ENCODE measurements at places on chromosomes 12 and 14. TPM values are rescaled to one million over a fixed set of nuclear protein-coding genes. Genes with fewer than 3 reads are reported as not detected.

The TRIM9 gene
- polyA plus RNA-seq, result 0.08 TPM

The RNASE2 gene
- 65.0 TPM for polyA plus RNA-seq

The SPRING1 gene
- polyA plus RNA-seq, result 66.0 TPM

The AHNAK2 gene
- polyA plus RNA-seq, result 3.5 TPM

The PLXNC1 gene
- polyA plus RNA-seq, result 46.0 TPM

The MGAT4C gene
- polyA plus RNA-seq, result 0.01 TPM

The NR1H4 gene
- polyA plus RNA-seq, result 0.06 TPM

GRCh38 chr14:75050852-75051555 lies at the start of gene MLH3:
MLH3 (minus strand) TSS chr14:75051467; CDS start chr14:75049655, 1,812 bp downstream.
- peak; percentile 91 for DNase-seq

DNA sequence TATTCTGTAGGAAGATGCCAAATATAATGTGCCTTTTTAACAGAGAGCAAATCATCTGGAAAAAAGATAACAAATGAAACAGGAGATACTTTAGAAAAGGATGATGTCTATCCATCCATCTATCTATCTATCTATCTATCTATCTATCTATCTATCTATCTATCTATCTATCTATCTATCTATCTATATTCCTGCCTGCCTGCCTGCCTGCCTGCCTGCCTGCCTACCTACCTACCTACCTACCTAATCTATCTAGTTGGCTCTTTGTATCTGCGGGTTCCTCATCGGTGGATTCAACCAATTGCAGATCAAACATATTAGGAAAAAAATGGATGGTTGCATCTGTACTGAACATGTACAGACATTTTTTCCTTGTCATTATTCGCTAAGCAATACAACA lies 11.0 kb downstream of the PTPRB start:
- DNase-seq, result no peak

DNA sequence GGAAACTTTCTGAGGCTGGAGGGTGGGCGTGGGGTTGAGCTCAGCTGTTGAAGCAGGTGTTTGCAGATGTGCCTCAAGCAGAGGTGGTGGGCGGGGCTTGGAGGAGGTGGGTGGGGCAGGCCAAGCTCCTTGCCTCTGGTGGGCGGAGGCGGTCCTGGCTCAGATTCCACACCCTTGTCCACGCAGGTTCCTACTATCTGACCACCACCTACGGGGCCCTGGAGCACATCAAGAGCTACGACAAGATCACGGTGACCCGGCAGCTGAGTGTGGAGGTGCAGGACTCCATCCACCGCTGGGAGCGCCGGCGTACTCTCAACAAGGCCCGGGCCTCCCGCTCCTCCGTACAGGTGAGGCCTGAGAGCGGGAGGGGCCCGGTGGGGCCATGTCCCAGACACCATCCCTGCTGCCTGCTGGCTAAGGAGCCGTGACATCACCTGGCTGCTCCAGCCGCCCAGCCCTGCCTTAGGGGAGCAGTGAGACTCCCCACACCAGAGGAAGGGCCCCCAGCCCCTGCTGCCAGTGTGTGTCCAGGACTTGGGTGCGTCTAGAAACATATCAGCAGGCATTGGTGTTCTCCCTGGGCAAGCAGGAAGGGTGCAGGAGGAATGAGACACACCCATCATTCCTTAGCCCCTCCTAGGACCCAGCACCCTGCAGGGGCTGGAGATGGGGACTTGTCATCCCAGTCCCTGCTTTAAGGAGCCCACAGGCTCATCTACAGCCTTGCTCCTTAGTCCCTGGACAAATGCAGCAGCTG lies 63.4 kb downstream of the LGMN start:
- DNase-seq, result no peak

GRCh38 chr14:104400355-104400754 lies 179.2 kb upstream of the C14orf180 start:
- DNase-seq, result no peak

GRCh38 chr14:96587823-96588385 lies 85.7 kb downstream of the PAPOLA start:
- DNase-seq, result no peak

DNA sequence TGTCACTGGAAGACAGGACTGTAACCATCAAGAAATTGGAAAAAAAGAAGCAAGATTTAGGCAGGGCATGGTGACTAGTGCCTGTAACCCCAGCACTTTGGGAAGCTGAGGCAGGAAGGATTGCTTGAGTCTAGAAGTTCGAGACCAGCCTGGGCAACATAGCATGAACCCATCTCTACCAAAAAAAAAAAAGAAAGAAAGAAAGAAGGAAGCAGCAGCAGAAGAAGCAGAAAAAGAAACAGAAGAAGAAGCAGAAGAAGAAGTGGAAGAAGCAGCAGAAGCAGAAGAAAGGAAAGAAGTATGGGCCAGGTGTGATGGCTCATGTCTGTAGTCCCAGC lies 30.5 kb upstream of the LGALS3 start:
- no peak for DNase-seq

DNA sequence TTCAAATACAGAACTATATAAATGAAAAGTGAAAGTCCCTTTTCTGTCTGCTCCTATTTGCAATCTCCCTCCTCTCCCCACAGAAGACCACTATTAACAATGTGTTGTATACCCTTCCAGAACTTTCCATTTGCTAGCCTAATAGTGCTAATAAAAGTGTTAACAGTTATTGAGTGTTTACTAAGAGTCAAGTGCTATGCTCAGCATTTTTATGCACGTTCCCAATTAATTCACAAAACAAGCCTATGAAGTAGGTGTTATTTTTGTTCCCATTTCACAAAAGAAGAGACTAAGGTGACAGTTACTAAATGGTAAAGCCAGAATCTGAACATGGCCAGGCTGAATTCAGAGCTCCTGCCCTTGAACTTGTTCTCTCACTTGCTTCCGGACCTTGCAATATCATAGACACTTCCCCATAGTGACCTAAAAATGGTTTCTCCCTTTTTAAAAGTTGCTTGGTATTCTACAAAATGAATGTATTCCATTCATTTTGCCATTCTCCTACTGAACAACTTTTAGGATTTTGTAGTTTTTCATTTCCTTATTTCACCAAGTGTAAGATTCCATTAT lies 1.6 kb upstream of the PRKAB1 start:
- no peak for DNase-seq

DNA sequence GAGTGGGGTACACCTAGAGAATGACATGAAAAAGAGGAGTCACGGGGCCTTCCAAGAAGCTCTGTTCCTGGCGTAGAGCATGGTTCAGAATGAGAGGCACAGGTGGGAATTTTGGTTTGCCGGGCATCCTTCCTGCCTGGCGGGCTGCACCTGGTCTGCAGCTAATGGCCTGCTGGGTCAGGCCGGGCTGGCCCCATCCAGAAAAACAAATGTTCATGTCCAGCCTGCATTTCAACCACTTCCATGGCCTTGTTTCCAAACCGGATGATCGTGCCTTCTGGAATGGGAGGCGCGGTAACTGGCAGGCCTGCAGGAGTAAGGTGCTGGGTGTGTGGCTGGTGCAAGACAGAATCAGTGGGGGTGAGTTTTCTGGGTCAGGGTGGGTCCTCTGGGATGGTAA lies 14.4 kb downstream of the TEAD4 start:
- DNase-seq, result no peak

- DNase-seq, result no peak
These were observed 29.7 kb downstream of the CCDC88C start for GRCh38 chr14:91387951-91388381.

DNA sequence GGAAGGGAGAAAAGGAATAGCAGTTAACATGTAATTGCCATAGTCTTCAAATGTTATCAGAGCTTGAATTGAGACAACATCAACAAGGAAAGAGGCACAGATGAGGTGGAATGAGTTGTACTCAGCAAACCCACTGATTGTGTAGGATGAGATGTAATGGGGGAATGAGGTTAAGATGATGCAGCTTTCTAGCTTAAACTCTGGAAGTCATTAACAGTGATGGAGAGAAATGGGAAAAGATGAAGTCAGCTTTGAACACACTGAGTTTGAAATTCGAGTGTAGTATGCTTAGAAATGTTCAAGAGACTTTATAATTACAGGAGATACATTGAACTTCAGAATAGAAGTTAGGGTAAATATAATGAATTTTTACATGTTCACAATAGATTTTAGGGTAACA lies 106.9 kb downstream of the PRKD1 start:
- no peak for DNase-seq

DNA sequence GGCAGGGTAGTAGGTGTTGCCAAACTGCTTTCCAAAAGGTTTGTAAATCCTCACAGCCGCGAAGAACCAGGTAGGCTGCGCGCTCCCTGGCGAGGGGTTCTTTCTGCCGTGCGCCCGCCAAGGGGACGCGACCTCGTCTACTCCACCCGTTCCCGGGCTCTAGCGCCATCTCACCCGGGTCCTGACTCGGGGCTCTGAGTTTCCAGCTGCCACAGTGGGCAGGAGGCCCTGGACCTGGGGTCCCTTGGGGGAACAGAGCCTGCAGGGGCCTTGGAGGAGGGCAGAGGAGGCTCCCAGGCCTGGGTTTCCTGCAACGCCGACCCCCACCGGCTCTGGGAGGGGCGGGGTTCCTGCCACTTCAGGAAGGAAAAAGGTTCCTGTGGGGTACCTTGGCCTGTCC lies 706 bp downstream of the ANHX start:
- DNase-seq, result no peak

GRCh38 chr12:19646599-19646998 lies 207.3 kb downstream of the AEBP2 start:
- DNase-seq, result no peak

DNA sequence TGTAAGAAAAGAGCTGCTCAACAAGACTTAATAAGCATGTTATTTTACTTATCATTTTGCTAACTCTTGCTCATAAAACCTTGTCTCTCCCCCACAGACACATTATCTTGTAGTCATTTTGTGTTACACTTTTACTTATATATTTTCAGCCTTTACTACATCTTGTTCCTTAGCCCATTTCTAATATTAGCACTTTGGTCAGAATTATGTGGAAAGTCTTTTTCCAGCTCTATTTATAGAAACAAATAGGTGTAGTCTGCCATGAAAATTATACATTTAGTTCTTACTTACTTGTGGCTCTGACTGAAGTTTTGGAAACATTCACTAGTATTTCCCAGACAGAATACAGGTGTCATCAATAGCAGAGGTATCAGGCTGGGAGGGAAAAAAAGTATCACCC lies 76.1 kb downstream of the TMEM116 start:
- DNase-seq, result no peak

DNA sequence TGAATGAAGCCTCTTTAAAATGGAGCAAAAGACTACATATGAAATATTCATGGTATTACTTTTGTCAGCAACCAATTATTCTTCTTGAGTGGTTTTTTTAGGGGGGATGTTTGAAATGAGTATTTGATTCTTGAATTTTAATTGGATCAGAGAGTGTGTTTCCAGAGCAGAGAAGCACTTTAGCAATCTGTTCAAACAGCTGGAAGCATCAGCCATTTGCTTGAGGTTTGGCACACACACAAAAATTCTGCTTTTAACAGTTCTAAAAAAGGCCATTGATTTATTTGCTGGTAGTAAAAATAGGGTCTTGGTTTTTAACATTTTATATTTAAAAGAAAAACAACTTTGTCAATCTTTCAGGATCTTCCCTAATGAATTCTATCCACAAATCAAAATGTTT lies 292.7 kb downstream of the LRFN5 start:
- peak; percentile 61 for DNase-seq

DNA sequence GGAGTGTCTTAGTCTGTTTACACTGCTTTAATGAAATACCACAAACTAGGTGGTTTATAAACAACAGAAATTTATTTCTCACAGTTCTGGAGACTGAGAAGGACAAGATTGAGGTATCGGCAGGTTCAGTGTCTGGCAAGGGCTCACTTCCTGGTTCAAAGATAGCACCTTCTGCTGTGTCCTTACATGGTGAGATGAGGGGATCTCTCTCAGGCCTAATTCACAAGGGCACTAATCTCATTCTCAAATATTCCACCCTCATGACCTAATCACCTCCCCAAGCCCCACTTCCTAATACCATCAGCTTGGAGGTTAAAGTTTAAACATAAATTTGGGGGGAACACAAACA lies 35.0 kb upstream of the PLEK2 start:
- no peak for DNase-seq

GRCh38 chr14:103882503-103883262 lies 35.3 kb upstream of the PPP1R13B start:
- peak; percentile 42 for DNase-seq

GRCh38 chr14:100880271-100881101 lies 23.0 kb downstream of the RTL1 start:
- no peak for DNase-seq

GRCh38 chr14:69928111-69928523 lies 48.9 kb downstream of the SMOC1 start:
- DNase-seq, result no peak

DNA sequence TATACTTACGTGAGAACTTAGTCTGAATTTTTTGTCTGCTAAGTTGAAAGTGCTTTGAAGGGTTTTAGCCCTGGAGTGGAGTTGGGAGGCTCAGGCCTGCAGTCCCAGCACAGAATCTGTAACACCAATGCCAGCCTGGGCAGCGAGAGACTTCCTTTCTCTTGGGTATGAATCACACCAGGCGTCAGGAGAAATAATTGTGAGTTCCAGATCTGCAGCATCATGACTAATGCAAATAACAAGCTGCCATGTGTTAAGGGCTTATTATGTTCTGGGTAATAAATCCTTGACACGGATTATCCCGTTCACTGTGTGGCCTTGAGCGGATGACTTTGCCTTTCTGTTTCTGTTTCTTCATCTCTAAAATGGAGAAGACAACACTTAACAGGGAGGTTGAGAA lies 70.6 kb downstream of the B4GALNT3 start:
- DNase-seq, result no peak

DNA sequence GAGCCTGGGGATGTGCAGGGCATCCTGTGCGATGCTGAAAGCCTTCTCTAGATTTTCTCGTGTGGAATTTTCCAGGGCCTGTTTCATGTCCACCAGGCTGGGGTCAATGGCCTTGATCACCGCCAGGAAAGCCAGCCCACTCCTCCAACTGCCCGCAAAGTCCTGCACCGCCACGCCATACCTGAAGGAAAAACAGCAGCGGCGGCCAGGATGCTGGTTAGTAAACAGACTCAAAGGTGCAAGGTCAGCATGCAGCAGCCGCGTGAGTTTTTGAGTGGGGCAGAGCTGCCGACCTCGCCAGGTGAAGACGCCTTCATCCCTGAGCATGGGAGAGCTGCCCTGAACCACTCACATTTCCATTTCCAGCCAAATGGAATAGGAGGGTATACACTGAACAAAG lies 53.4 kb upstream of the DICER1 start:
- no peak for DNase-seq

DNA sequence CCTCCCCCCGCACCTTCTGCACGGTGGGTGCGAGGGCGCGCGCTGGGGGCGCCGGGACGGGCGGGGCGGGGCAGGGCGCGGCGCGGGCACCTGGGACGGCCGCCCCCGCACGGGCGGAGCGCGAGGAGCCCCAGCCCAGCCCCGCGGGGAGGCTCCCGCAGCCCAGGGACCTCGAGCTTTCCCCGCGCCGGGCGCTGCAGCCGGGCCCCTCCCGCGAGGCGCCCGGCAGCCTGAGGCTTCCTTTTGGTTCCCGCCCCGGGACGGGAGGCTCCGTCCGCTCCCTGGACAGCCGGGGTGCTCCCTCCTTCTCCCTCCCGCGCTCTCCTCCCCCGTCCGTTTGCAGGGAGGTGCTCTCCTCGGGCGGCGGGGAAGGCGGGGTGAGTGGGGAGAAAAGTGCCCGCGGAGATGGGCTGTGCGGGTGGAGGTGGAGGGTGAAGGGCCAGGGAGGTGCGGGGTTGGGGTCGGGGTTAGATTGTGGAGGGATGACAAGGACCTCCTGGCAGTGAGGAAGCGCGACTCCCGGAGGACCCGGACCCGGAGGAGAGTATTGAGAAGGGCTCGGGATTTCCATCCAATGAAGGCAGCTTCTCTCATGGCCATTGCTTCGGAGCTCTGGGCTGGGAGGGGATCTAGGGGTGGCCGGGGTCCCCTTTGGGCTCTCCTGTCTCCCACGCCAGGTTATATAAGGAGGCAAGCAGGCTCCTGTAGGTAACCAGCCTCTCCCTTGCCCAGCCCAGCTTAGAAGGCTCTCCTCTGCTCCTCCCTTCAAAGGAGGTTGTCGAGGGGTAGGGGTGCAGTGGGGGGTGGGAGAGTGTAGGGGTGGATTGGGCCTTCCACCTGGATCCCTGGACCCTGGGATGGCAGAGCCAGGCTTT lies 645 bp downstream of the JDP2 start:
- DNase-seq, result no peak

Data from lung (tissue), 17 donors.